ENCODE measurements at places on chromosomes 12 and 14.

DNA sequence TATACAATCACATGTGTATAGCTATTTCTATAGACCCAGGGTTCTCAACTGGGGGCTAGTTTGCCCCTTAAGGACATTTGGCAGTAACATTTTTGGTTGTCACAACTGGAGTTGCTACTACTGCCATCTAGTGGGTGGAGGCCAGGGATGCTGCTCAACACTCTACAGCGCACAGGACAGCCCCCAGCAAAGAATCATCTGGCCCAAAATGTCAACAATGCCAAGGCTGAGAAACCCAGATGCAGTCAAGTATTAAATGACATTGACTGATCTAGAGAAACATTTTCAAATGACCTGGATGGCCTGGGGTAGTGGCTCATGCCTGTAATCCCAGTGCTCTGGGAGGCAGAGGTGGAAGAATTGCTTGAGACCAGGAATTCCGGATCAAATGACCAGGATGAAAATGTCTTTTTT, 5.8 kb downstream of the WSB2 start:
- DNase-seq = no peak

- no peak for DNase-seq
Observed at GRCh38 chr12:54562750-54563356, 13.5 kb downstream of the PDE1B start.

DNA sequence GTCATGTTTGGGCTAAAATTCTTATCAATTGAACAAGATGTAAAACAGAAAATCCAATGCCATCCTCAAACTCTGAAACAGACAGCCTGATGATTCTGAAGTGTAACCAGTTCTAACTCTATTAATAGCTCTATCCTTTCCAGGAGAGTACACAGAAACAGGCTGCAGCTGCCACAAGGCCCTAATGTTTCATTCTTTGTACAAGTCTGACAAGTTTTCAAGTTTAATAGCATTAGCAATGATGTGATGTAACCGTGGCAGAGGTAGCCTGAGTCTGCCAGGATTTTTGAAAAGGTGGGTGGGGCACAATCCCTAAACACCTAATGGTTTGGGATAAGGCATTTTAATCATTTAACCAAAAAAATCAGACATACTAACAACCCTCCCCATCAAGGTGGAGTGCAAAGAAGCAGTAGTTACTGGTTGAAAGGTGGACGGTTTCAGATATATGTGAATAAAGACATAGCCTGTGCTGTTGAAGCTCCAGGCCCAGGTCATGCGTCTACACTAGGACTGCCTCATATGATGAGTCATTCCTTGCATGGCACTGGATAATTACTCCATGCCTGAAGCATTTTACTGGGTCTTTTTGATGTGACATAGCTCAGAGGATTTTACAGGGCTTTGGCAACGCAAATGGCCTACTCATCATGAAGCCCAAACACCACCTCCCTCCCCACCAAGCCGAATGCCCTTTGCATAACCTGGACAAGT, 145.1 kb upstream of the GRIP1 start:
- DNase-seq = no peak

DNA sequence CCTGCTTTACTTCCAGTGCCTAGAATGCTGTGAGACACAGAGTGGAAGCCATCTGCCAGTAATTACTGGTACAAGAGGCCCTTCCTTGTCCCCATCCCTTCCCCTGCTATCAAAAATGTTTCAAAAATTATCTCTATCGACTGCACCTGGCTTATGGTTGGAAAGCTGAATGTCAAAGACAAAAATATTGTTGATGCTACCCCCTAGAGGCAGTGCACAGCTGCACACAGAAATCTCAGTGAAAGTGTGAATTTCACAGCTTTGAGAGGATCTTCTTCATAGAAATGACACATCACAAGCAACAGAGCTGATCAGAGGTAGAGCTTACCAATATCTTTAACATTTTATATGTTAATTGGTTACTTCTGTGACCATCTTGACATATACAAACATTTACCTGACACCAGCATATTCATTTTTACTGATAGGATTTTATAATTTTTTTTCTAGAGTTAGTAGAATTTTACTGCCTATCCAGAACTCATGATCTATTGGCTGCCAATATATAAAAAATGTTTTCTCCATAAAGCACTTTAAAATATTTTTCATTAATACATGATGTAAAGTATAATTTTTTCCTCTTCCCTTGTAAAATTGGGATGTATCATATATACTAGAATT, 138.0 kb downstream of the AACS start:
- DNase-seq = no peak

GRCh38 chr14:76227450-76228050, 75.8 kb downstream of the GPATCH2L start:
- no peak for DNase-seq

DNA sequence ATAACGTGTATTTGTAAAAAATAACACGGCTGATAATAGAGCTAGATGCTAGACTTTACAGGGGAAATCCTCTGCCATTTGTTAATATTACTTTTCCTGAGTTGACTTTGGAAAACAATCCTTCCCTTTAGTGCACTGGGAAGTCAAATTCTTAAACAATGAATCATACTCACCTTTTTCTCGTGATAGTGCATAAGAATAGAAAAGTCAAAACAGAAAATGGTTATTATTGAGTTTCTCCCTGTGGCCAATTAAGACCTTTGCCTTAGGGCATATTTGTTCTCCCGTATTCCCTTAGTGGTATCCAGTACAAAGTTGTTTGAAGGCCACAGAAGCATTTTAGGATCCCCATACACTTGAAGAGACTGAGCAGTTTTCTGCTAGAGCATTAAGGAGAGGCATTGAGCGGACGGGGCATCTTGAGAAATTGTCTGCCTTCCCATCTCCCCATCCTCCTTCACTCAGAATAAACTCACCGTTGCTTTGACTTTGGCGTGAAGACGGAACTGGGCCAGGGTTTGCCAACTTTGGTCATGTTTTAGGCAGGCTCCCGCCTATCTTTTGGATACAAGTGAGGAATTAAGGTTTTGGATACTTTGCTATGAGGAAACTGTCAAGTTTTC, 171.3 kb downstream of the TMTC2 start:
- no peak for DNase-seq

- DNase-seq = no peak
Observed at GRCh38 chr12:123075646-123076171, 75.2 kb downstream of the PITPNM2 start.

- DNase-seq = no peak
Observed at GRCh38 chr14:95095996-95096395, 61.3 kb downstream of the DICER1 start.

- DNase-seq = no peak
Observed at GRCh38 chr14:29111554-29111953, 345.0 kb downstream of the FOXG1 start.

GRCh38 chr12:49631336-49631907, 8.1 kb downstream of the PRPF40B start:
- no peak for DNase-seq

- DNase-seq = no peak
Observed at GRCh38 chr12:1500095-1500801, 94.1 kb downstream of the FBXL14 start.

GRCh38 chr12:62919838-62920237, 15.1 kb downstream of the PPM1H start:
- no peak for DNase-seq

Measured in esophagus squamous epithelium (tissue), 5 donors.